CD8-positive, alpha-beta memory T cell (primary cell): ENCODE measurements at places on chromosomes 2 and 18. TPM values are rescaled to one million over a fixed set of nuclear protein-coding genes. Genes with fewer than 3 reads are reported as not detected.

The GCG gene
- not detected for polyA plus RNA-seq

The BBS5 gene
- 0.94 TPM for polyA plus RNA-seq

The ZNF521 gene
- not detected for polyA plus RNA-seq

The NT5C1B gene
- 0.86 TPM for polyA plus RNA-seq

The HK2 gene
- 1.8 TPM for polyA plus RNA-seq

The VAPA gene
- 228 TPM for polyA plus RNA-seq

The HRH4 gene
- not detected for polyA plus RNA-seq

DNA sequence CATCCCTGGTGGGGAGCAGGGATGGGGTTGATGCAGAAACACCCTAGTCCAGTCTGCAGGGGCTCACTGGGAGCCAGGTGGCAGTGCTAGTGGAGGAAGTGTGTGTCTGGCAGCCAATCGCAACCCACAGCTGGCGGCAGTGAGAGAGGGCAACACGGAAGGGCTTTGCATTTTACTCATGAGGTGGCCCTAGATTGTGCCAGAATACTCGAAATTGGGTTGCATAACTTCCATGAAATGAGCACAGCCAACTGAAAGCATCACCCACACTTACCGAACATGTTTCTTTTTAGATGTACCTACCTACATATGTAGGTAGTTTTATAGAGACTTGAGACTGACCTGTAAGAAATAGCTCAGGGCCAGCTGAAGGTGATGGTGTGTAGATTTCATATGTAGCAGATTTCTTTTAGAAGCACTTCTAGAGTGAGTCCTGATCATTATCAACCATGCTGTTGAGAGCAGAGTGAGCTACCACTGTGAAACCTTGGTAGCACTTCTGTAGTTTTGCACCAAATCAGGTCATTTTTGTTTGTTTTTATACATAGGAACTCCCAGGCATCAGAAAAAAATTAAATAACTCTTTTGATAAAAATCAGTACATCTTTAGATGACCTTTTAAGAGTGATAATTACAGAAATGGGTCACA, 13.0 kb downstream of the IL18R1 start:
- no peak for DNase-seq

- no peak for DNase-seq
Measured at GRCh38 chr2:206756816-206757215, 8.3 kb downstream of the MDH1B start.

GRCh38 chr2:105919191-105919811, 174.6 kb downstream of the NCK2 start:
- no peak for DNase-seq

DNA sequence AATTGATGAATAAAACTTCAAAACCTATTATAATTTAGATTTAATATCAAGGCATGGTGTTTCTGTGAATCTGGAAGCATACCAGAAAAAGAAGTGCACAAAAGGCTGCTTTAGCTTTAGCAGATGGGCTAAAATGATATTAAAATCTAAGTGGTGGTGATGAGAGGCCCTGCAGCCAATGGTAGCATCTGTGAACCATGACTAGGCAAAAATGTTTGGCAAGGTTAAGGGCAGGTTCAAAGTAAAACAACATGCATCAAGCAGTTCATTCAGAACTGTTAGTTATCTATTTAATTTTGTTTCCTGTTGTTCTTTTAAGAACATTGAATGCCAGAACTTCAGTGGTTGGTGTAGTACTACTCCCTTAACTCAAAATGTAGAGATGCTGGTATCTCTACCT, 1736.9 kb upstream of the CELF4 start:
- no peak for DNase-seq

DNA sequence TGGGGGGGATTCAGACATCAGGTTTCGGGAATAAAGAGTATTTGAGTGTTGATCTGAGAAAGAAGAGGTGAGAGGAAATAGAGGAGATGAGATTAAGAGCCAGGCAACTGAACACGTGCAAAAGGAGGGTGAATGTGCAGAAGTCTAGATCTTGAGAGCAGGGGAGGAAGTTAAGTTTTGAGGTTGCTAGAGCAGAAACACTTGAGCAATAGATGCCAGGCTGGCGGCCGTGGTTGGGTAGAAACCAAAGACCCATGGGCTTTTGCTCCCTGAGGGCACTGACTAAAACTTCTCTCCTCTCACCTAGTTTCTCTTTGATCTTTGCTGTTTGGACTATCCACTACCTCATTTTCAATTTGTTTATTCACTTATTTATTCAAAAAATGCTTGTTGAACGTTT, 116.0 kb downstream of the CDC42EP3 start:
- DNase-seq = no peak

GRCh38 chr2:169895294-169895985, 68.2 kb downstream of the UBR3 start:
- DNase-seq = no peak

DNA sequence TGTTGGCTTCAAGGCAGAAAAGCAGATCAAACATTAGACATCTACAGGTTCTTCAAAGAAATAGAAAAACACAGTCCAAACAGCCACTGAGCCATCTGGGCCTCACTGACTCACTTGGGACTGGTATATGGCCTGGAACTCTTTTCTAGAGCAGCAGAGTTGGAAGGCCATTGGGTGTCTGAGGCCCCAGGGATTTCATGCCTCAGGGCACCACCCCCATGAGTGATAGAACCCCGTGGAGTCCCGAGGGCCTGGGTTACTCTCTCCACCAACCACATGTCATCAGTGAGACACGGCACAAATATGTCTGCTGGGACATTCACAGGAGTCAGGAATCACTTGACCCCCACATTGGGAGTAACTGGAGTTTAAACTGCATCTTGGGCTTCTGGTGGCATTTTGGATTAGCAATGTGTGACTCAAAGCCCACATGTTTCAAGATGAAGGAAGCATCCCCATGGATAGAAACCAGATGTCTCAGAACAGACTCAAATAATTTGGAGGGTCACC, 44.0 kb downstream of the CAPN13 start:
- DNase-seq = no peak

DNA sequence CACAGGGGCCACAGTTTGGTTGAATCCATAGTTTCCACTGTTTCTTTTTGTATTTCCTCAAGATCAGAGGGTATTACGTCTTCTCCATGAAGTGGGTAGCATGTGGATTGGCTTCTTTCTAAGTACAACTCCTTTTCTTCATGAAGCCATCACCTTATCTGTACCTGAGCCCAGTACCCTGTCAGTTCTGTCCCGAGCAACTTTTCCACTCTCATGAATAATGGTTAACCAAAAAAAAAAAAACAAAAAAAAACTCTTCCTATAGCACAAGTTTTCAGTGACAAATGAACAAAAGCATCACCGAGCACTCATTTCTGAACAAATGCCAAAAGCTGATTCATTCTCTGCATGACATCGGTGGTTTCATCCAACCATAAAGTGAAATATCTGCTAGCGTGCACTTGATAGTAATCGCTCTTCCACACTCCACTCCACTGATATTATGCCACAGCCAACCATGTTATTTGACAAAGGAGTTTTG, 53.0 kb upstream of the CCDC150 start:
- DNase-seq = no peak

DNA sequence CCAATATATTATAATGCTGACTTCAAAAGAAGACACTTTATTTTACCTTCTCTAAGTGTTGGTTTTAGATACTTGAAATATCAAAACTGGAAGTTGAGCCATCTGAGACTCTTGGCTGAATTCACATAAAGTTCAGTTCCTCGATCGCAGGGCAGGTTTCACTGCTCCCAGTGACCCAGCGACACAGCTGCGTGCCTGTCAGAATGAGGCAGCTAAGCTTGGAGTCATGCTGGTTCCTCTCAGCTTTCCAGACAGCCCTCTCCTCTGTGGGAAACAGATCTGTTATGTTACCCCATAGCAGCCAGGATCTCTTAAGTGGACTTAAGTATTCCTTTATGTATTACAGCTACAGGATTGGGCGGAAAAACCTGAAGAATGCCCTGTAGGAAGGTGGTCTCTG, 142.8 kb upstream of the ALPP start:
- DNase-seq = no peak

DNA sequence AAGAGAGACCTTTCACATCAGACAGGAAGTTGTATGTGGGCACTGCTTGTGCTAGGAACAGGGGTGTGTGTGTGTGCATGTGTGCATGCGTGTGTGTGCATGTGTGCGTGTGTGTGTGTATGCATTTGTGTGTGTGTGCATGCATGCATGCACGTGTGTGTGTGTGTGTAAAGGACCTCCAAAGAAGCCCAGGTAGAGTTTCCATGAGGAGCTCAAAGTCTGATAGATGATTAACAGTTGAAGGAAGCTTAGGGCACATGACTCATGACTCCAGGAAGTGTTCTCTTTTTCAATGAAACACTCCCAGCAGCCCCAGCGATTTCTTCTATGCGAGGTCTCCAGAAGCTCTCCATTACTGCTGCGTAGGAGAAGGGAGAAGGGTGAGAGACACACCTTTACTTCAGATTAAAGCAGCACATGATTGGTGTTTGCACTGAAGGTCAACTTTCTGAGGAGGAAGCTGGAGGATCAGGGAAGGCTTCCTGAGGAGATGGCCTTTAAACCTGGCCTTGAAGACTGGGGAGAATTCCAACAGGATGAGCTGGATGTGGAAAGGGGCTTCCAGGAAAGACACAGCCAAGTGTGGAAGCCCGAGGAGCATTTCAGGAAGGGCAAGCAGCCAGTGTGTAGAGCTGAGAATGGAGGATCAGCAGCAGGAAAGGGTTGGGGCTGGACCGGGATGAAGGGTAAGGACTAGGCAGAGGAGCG, 77.7 kb downstream of the SMAD4 start:
- DNase-seq = no peak

- no peak for DNase-seq
Measured at GRCh38 chr2:219628986-219629901, 1.8 kb downstream of the SLC4A3 start.

DNA sequence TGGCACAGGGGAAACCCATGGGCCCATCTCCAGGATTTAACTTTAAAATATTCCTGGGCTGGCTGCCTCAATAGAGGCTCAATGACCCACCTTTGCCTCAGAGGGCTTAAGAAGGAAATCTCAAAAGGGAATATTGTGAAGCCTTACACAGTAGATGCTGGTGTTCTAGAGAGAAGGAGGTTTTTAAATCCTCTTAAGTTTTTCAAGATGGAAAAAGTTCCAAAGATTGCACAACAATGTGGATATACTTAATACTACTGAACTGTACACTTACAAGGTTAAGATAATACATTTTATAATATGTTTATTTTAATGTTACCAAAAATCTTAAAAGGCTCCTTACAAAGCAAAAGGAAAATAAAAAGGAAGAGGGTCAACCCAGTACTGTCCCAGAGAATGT, 54.9 kb upstream of the LCLAT1 start:
- DNase-seq = no peak
